ENCODE measurements at places on chromosomes 4 and X. TPM values are rescaled to one million over a fixed set of nuclear protein-coding genes. Genes with fewer than 3 reads are reported as not detected.

The IL15 gene
- polyA plus RNA-seq, result 3.8 TPM

The GAB3 gene
- 11.9 TPM for polyA plus RNA-seq

The CCDC160 gene
- not detected for polyA plus RNA-seq

The TAF7L gene
- not detected for polyA plus RNA-seq

The DRD5 gene
- not detected for polyA plus RNA-seq

The IL3RA gene
- polyA plus RNA-seq, result not detected

The KIAA1210 gene
- not detected for polyA plus RNA-seq

The CNGA1 gene
- not detected for polyA plus RNA-seq

The SPINK2 gene
- polyA plus RNA-seq, result 10.8 TPM

The PCDH18 gene
- polyA plus RNA-seq, result not detected

The PNCK gene
- polyA plus RNA-seq, result not detected

The NDP gene
- not detected for polyA plus RNA-seq

The NDST3 gene
- not detected for polyA plus RNA-seq

The PLXNA3 gene
- 0.79 TPM for polyA plus RNA-seq

The RAP1GDS1 gene
- 40.9 TPM for polyA plus RNA-seq

The GAGE12H gene
- not detected for polyA plus RNA-seq

The GNRHR gene
- not detected for polyA plus RNA-seq

The NIPAL1 gene
- polyA plus RNA-seq, result 0.61 TPM

The PCSK1N gene
- polyA plus RNA-seq, result 11.1 TPM

The ADH1B gene
- polyA plus RNA-seq, result not detected

The LDOC1 gene
- polyA plus RNA-seq, result 19.3 TPM

The SLC34A2 gene
- polyA plus RNA-seq, result not detected

The TRO gene
- 1.8 TPM for polyA plus RNA-seq

The G3BP2 gene
- 115 TPM for polyA plus RNA-seq

The BCORL1 gene
- polyA plus RNA-seq, result 2.7 TPM

The NAP1L2 gene
- polyA plus RNA-seq, result 1.8 TPM

The PHEX gene
- 0.36 TPM for polyA plus RNA-seq

The CENPE gene
- 1.1 TPM for polyA plus RNA-seq

The RNF175 gene
- not detected for polyA plus RNA-seq

The AVPR2 gene
- not detected for polyA plus RNA-seq

The IQSEC2 gene
- 0.35 TPM for polyA plus RNA-seq

The XAGE2 gene
- not detected for polyA plus RNA-seq

The FHIP1A gene
- not detected for polyA plus RNA-seq

The EDNRA gene
- not detected for polyA plus RNA-seq

The PCDH7 gene
- polyA plus RNA-seq, result not detected

The NLGN4X gene
- 0.21 TPM for polyA plus RNA-seq

The CLDN22 gene
- polyA plus RNA-seq, result not detected

The GAK gene
- polyA plus RNA-seq, result 82.9 TPM

The SHISA3 gene
- polyA plus RNA-seq, result not detected

The GASK1B gene
- not detected for polyA plus RNA-seq

The TRIM75 gene
- not detected for polyA plus RNA-seq

The MAGEB2 gene
- not detected for polyA plus RNA-seq

The SMPX gene
- polyA plus RNA-seq, result not detected

The FRAS1 gene
- polyA plus RNA-seq, result not detected

The DCAF12L2 gene
- polyA plus RNA-seq, result not detected

The RTL3 gene
- not detected for polyA plus RNA-seq

The XPNPEP2 gene
- 1.2 TPM for polyA plus RNA-seq

The L1CAM gene
- 0.38 TPM for polyA plus RNA-seq

The BEND2 gene
- polyA plus RNA-seq, result not detected

The FGF13 gene
- polyA plus RNA-seq, result not detected

The RBMXL3 gene
- polyA plus RNA-seq, result not detected

The ZFP42 gene
- polyA plus RNA-seq, result not detected

The EGFL6 gene
- polyA plus RNA-seq, result not detected

The ADAM29 gene
- 0.53 TPM for polyA plus RNA-seq

The NMU gene
- polyA plus RNA-seq, result 2.2 TPM

Data from CD8-positive, alpha-beta memory T cell (primary cell).